Epithelial cell of proximal tubule (primary cell): ENCODE measurements at places on chromosomes 16 and 17. TPM values are rescaled to one million over a fixed set of nuclear protein-coding genes. Genes with fewer than 3 reads are reported as not detected.

Gene PDE6G
- 14.2 and 23.5 TPM in 2 replicates for total RNA-seq

Gene ST6GALNAC1
- 0.36 and 0.52 TPM in 2 replicates for total RNA-seq

Gene NDEL1
- total RNA-seq, result 27.3 and 33.4 TPM in 2 replicates

Gene GRAP
- total RNA-seq, result 0.29 TPM in 1 of 2 replicates, not detected in the other

Gene ABAT
- total RNA-seq, result 1.6 and 3.9 TPM in 2 replicates

Gene CSH1
- total RNA-seq, result not detected in 2 replicates

Gene HEXIM1
- 11.0 and 20.3 TPM in 2 replicates for total RNA-seq

Gene TNFRSF13B
- not detected in 2 replicates for total RNA-seq

Gene CHMP1A
- total RNA-seq, result 132 and 160 TPM in 2 replicates

DNA sequence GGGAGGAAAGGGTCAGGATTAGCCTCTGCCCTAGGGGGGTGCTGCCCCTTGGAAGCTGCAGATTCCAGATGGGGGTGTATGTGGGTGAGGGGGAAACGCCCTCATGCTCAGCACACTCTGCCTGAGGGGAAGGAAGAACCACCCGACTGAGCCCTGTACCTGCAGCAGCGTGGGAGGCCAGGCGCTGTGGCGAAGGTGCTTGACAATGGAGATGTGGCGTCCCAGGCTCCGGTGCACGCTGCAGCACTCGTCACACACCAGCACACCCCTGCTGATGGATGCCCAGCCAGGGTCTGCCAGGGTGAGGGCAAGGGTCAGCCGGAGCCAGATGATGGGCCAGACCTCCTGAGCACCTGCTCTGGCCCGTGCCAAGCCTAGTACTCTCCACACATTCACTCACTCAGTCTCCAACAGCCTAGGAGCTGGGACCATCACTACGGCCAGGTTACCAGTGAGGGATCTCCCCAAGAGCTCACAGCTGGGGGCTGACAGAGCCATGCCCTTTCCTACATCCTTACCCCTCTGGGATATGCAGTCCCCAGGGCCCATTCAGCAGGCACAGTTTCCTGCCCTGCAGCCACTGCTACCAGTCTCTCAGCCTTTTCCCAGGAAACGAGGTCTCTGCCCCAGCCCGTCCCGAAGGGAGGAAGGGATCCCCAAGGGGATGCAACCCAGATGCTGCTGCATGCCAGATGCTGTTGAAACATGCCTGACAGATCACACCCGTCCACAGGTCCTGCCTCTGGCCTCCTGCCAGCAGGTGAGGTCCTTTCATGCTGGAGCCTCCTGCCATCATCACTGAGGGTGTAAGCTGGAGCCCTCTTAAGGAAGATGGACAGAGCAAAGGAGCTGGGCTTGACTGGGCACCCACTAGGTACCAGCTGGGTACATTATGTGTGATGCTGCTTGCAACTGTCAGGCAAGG is 5.9 kb downstream of the GIT1 start:
- DNase-seq, result no peak

- no peak for DNase-seq
Observed at GRCh38 chr17:31486351-31487062, 95.0 kb downstream of the RAB11FIP4 start.

- no peak for DNase-seq
Observed at GRCh38 chr16:48444574-48444973, 59.4 kb upstream of the SIAH1 start.

DNA sequence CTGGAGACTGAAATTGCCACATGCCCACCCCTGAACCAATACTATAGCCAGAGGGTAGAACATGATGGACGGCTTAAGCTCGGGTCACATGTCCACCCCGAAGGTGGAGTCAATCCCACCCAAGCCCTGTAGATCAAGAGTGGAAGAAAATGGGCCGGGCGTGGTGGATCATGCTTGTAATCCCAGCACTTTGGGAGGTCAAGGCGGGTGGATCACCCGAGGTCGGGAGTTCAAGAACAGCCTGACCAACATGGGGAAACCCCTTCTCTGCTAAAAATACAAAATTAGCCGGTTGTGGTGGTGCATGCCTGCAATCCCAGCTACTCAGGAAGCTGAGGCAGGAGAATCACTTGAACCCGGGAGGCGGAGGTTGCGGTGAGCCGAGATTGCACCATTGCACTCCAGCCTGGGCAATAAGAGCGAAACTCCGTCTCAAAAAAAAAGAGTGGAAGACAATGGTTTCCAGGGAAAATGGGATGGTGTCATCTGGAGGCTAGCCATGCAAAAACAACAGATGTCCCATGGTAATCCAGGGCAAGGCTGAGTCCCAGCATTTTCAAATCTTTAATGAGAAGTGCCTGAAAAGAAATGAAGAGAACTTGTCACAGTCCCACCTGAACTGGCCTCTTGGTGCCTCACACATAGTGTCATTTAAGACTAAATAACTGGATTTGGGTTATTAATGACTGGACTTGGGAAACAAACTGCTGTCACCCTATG is 30.1 kb downstream of the CD300LF start:
- DNase-seq, result no peak

DNA sequence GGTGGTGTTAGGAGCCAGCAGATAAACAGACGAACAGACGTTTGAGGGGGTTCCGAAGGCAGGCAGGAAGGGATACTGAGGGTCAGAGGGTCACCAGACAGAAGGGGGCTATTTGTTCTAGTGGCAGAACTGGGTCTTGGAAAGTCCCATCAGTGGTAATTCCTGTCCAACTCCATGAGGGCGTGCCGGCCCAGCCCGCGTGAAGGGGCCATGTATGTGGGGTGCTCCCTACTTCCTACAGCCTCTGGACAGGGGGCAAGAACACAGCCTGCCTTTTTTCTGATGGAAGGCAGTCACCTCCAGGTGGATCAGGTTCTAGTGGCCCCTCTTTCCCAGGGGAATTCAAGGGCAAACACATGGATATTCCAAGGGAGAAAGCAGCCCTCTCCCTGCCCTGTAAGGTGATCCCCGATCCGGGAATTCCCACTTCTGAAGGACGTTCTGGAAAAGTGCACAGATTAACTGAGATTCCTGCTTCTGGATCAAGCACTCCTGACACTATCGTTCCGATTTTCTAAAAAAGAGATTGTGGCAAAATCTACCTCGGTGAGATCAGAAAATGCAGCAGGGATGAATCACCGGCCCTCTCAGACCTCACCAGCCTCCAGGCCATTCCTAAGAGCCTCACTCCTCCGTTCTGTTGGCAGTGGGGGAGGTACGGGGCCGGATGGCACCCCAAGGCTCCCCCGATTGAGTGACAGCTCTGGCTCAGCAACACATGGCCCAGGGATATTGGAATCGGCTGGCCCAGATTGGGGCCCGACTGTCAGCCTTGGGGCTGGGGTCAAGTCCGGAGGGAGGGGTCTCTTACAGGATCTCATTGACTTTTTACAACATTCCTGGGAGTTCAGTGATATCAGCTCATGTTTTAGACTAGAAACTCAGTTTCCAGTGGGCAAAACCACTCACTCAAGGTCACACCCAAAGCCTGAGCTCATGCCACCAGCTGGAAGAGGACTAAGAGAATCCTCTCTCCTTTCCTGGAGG is 12.4 kb downstream of the STX1B start:
- DNase-seq, result peak; percentile 69

GRCh38 chr17:59837308-59838051 is 55.3 kb downstream of the TUBD1 start:
- DNase-seq, result peak; percentile 99

GRCh38 chr17:55037828-55038227 is 69.3 kb downstream of the STXBP4 start:
- DNase-seq, result no peak

DNA sequence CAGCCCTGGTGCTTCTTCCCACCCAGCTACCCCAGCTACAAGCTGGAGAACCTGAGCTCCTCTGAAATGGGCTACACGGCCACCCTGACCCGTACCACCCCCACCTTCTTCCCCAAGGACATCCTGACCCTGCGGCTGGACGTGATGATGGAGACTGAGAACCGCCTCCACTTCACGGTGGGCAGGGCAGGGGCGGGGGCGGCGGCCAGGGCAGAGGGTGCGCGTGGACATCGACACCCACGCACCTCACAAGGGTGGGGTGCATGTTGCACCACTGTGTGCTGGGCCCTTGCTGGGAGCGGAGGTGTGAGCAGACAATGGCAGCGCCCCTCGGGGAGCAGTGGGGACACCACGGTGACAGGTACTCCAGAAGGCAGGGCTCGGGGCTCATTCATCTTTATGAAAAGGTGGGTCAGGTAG is 3.6 kb downstream of the GAA start:
- DNase-seq, result no peak

DNA sequence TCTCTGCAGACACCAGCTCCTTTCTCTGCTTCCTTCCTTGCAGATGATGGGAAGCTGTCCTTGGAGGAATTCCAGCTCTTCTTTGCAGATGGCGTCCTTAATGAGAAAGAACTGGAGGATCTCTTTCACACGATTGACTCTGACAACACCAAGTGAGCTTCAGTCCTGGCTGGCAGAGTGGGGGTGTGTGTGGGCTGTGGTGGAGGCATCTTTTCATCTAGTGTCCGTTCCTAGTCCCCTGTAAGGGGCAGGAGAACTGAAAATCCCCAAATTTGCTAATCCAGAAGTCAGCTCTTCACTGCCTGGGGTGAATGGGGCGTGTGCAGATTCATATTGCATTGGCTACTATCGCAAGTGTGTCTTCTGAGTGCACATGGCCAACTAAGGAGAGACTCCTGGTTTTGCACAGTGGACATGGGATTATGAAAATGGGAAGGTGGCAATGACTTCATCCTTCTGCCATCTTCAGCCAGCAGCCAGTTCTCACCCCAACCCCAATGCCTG is 10.4 kb downstream of the NECAB2 start:
- DNase-seq, result no peak

GRCh38 chr17:68182011-68182306 is 65.9 kb upstream of the AMZ2 start:
- DNase-seq, result no peak

DNA sequence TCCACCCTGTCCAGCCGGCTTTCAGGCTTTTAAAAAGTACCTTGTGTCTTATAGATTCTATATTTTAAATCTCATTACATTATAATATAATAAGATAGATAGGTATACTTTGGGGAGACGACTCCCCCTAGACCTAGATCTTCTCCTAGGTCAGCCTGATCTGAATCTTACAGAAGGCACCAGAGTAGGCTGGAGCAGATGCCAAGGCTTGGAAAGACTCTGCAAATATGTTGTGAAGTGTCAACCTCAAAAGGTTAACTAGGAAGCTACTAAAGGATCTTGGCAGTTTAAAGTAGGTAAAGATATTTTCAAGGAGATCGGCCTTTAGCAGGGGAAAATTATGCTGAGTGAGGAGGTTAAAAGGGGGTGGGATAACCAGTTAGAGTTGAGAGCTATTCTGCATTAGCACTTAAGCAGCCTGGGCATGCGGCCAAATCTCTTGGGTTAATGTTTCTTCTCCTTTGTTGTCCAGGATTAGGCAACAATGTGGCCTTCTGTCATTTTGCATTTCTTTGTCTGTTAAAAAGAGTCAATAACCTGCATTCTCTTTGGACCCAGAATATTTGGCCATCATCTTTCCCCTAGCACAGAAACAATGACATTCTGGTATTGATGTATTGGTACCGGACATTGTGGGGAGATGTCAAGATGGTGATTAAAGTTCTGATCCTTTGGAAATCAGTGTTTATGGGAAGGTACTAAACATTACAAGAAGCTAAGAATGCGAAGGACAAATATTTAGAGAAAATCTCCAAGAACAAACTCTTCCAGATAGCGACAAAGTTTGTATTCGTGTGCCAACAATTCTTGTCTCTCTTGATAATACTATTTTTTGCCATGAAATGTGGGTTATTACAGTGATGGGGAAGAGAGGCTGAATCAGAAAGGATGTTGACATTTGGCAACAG is 51.2 kb upstream of the DHX40 start:
- DNase-seq, result peak; percentile 93

DNA sequence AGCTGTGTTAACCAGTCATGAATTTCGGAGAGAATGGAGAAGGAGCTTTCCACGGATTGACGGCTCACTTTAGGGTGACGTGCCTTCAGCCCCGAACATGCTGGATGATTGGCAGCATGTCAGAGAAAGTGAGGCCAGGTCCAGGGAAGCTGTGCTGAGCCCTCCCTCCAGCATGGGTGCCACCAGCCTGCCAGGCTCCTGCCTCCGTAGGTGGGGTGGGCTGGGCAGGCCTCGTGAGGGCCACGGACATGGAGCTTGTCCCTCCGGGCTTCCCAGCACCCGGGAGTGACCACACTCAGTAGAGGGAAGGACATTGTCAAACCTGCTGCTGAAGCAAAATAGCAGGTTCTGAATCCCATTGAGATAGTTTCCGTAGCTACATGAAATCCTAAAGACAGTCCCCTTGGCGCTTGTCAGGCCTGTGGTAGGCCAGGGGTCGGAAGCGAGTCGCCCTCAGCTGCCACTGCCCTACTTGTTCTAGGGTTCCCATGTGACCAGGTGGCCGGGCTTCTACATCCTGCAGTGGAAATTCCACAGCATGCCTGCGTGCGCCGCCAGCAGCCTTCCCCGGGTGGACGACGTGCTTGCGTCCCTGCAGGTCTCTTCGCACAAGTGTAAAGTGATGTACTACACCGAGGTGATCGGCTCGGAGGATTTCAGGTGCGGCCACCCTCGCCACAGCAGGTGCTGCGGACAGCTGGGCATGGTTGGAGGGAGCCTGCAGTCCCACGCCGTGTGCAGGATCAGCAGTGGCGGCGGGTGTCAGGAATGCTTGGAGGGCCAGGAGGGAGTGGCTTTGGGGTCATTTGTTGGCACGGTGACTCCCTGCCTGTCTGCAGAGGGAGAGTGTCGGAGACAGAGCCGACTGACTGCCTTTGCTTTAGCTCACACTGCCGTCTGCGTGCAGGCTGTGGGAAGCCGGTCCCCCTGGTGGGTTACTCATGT is 72.3 kb downstream of the SEC14L1 start:
- no peak for DNase-seq

DNA sequence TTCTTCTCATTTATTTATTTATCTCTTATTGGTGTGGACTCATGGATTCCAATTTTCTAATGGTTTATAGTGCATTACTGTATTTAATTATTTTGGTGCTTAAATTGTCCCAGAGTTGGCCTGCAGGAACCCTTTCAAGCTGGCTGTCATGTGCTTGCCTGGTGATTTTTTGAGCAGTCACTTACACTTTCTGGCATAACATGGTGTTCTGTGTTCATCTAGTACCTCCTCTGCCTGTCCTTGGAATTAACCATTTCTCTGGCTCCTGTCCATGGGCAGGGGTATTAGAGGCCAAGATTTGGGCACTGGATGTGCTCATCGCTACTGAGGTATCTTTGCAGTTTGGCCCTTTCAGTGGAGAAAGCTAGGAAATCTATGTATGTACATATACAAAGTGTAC is 67.0 kb downstream of the CLEC16A start:
- DNase-seq, result no peak

- no peak for DNase-seq
Observed at GRCh38 chr16:75527825-75528299, 8.0 kb downstream of the CHST5 start.

GRCh38 chr17:63354256-63354655 is 91.8 kb downstream of the CYB561 start:
- DNase-seq, result no peak

DNA sequence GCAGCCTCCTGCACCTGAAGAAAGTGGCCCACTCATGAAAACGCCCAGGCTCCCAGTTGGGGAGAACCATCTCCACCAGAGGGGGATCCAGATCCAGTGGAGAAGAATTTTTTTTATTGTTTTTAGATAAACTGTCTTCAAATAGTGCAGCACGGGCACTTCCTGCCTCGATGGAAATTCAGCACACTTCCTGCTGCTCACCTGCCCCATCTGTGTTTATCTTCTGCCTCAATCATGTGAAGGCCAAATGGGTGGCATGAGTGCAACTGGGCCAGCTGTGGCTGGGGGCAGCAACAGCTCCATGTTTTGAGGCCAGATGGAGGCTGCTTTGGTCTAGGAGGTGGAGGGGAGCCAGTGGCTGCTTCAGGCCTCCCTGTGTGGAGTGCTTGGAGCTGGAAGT is 75.9 kb upstream of the WSB1 start:
- DNase-seq, result no peak
